Breast epithelium (tissue), 4 donors: ENCODE measurements at places on chromosomes 5 and 9. TPM values are rescaled to one million over a fixed set of nuclear protein-coding genes. Genes with fewer than 3 reads are reported as not detected.

The PCDHGA5 gene
- 8.8 TPM for total RNA-seq

The C9orf152 gene
- total RNA-seq = 7.9 TPM

DNA sequence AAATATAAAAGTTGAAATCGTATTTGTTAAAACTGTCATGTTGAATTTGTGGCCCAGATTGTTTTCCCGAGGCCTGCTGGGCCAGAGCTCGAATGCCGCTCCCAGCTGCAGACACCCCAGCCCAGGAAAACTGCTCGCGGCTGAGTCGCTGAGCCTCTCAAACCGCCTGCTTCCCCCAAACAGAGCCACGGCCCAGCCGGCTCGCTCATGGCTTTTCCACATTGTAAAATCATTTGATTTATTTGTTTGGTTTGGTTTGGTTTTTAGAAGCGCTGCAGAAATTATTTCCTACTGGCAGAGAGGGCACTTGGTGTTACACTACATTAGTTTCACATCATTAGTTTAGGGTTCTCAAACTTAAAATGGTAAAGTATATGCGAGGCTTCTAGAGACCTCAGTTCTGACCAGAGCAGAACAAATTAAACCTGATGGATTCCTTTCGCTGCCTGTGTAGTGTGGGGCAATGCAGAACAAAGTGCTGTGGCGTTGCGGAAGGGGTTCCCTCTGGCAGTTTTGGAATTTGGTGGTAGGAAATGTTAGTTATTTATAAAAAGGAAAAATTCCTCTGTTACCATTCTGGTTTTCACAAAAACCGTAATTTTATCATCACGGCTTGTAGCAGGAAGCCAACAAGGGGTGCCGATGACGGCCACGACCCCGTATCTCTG lies 156.5 kb upstream of the PITX1 start:
- no peak overlapping the region for H3K27ac ChIP-seq
- no peaks in the 10 kb centered on the region for H3K36me3 ChIP-seq
- H3K4me1 ChIP-seq = no peaks in the 10 kb centered on the region
- H3K27me3 ChIP-seq = peaks cover 21% of the 10 kb centered on the region
- no peak for DNase-seq

GRCh38 chr9:3820643-3821042 lies 294.8 kb upstream of the RFX3 start:
- H3K4me1 ChIP-seq = no peaks in the 10 kb centered on the region
- H3K4me3 ChIP-seq = no peak overlapping the region
- H3K27ac ChIP-seq = no peak overlapping the region
- H3K27me3 ChIP-seq = no peaks in the 10 kb centered on the region
- no peak for DNase-seq
- no peaks in the 10 kb centered on the region for H3K36me3 ChIP-seq
